T-helper 2 cell (primary cell): ENCODE measurements at places on chromosomes 12 and 14.

GRCh38 chr12:124904306-124905098 lies 9.9 kb downstream of the UBC start:
- no peak for DNase-seq

- no peak for DNase-seq
Observed at GRCh38 chr12:1435456-1435855, 158.9 kb downstream of the FBXL14 start.

DNA sequence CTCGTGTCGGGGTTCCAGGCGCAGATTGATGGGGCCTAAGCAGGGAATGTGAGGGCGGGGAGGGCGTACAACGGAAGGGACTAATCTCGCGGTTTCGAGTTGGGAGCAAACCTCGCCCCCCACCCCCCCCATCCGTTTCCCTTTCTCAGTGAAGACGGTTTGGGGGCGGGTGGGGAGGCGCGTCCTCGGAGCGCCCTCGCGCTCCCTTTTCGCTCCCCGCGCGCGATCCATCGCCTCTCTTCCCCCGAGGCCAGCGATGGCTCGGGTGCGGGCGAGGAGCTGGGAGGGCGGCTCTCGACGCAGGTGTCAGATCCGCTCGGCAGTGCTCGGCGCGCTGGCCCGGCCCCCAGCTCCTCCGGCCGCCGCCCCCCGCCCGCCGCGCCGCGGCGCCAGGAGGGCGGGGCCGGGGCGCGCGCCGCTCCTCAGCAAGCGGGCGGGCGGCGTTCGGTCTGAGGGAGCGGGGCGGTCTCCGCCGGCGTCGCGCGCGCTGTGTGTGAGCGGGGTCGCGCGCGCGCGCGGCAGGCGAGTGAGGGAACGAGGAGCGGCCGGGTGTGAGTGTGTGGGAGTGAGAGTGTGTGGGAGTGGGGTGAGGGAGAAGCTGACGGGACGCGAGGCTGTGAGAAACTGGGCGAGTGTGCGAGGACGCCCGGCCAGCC lies at the start of gene RIMKLB:
TSS of gene RIMKLB (plus strand) at position 516 of the 656 bp plus-strand sequence. CDS start 15,876 bp downstream, outside the sequence.
- peak; percentile 69 for DNase-seq

DNA sequence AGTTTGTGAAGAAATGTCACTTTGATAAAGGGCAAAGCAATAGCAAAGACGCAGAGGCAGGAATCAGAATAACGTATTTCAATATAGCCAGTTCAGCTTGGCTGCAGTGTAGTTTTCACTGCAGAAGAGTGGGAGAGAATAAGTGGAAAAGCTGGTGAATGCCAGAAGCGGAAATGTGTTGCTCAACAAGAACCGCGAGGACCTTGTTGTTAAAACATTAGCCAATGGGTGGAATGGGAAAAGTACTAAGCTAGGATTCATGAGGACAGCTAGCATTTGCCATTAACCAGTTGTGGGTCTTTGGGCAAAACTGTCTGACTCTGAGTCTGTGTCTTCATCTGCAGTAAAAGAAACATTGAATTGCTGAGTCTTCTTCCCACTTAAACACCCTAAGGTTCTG lies 292.9 kb upstream of the GRIP1 start:
- DNase-seq: no peak

DNA sequence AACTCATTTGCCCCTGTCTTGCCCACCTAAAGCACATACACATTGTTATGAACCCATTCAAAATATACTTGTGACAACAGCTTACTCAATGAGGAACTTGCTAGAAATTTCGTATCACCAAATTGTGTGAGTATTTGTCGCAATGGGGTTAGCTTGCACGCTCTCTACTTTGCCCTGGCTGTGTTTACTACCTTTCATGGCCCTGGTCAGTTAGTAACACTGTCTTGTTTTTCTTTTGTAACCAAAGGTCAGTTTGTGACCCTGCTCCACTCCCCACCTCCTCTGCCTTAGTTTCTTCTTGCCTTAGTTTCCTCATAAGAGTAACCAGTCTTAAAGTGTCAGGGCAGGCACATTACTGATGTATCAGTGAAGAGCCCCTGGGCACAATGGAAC lies 205.8 kb upstream of the EEA1 start:
- no peak for DNase-seq

DNA sequence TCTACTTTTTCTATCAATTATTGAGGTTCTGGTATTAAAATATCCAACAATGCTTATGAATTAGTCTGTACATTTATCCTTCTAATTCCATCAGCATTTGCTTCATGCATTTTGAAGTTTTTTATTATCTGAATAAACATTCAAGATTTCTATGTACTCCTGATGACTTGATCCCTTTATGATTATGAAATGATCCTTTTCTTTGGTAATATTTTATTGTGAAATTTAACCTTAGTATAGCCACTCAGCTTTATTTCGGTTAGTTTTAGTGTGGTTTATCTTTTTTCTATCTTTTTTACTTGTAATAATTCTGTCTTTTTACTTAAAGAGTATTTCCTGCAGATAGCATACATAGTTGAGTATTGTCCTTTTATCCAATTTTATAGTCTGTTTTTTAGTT lies 106.6 kb downstream of the SNAPC1 start:
- DNase-seq: no peak

DNA sequence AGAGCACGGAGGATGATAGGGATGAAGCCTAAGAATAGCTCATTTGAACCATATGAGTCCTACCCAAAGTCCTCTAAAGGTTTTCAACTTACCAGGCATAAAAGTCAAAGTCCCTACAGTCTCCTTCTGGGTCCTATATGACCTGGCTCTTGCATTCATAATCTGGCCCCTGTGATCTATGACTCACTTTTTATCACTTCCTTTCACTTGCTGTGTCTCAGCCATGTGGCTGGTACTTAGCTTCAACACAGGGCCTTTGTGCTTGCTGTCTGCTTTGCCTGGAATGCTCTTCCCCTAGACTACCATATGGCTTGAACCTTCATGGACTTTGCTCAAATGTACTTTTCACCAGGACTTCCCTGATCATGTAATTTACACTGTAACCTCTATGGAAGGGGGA lies 137.6 kb upstream of the TMTC1 start:
- DNase-seq: no peak

- no peak for DNase-seq
Observed at GRCh38 chr12:27498149-27498548, 25.9 kb upstream of the PPFIBP1 start.

DNA sequence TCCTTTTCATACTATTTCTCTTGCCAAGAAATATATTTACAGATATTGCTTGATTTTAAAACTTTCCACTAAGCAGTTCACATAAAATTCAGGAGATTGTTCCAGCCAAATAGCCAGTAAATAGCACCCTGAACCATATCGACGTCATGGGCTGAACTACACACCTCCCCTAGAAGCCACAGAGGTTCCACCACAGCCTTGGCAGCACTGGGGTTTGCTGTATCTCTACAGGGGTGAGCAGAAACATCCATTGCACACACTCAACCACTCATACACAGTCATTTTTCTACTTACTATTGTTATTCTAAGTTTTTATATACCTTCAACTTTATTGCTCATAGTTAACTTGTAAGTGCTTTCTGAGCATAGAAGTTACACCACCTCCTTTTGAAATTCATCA lies 8.1 kb upstream of the EIF2S3B start:
- DNase-seq: peak; percentile 35

DNA sequence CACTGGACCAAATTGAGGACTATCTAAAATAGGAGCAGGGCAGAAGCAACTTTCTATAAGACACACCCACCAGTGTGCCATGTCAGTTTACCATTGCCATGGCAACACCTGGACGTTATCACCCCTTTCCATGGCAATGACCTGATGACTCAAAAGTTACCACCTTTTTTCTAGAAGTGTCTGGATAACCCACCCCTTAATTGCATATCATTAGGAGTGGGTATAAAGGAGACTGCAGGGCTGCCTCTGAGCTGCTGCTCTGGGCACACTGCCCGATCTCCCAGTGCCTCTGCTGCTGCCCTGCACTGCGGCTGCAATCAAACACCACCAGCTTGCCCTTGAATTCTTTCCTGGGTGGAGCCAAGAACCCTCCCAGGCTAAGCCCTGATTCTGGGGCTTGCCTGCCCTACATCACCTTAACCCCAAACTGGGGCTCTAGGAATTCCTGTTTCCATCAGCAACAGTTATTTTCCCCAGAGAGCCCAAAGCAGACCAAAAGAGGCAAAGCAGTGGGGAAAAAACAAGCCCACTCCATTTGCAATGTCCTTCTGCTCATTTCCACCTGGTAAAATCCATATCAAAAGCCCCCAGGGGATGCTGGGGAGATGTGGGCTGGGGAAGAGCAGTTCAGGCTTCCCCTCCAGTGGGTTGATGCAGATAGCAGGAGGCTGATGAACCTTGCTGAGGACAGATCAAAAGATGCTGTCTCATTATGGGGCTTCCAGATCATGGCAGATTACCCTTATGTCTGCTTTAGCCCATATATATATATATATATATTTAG lies 129.5 kb upstream of the NCOR2 start:
- DNase-seq: no peak
